ENCODE measurements at places on chromosomes 5 and 9.

DNA sequence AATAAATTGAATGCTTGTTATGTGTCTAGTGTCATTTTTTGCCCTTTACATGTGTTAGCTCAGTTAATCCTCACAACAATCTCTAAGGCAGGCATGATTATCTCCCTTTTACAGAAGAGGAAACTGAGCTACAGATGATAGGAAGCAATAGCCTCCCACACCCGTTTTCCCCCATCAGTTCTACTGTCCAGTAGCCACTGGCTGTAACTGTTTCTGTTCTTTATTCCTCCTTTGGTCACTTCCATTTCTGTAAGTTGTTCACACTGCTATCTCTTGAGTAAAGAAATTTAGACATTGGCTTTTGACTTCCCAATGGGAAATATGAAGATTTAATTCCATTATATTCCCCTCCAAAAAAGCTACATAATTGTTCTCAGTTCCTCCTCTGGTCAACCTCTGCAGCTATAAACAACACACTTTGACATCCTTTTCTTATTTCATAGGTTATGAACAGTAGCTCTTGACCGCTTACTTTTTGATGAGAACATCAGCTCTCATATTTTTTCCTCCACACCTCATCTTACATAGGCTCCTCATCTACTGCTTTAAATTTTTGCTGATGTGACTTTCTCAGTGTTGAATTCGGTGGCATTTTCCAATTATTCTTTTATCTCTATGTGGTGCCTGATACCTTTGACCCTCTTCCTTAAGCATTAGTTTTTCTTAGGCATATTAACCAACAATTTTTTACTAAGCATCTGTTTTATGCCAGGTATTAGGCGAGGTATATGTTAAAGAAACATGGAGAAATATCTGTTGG lies 21.4 kb downstream of the SPZ1 start:
- no peak for DNase-seq

- no peak for DNase-seq
Measured at GRCh38 chr5:59792983-59793585, 100.4 kb downstream of the PDE4D start.

DNA sequence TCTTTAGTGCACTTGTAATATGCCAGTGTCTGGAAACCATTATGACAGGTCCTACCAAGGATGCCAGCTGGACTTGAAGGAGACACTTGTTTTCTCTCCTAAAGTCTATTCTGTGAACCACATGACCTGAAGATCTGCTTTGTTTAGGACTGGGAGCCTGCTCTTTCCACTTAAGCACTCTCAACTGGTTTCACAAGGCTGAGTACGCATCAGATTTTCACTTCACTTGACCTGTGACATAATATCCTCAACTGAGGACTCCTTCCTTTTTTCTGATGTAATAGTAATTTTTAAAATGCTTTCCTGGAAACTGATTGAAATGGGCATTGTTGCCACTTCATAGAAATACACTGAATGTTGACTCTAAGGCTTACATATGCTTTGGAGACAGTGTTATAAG lies 52.2 kb downstream of the PDE8B start:
- DNase-seq, result no peak

GRCh38 chr9:131623655-131624330 lies 78.5 kb downstream of the PRRT1B start:
- DNase-seq, result no peak

DNA sequence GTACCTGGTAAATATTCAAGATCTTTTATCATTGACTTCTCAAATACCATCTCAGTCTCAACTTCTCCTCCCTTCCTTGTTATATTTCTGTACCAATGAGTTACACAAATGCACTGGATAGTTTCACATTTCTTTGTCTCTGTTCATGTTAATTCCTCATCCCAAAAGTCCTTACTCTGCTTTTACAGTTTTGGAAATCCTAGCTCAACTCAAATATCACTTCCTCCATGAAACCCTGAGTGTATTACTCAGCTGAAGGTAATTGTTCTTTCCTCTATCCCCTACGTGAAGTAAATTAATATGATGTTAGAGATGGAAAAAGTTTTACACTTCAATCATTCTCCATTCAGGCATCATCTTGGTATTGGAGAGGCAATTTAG lies 241.5 kb downstream of the TLE4 start:
- DNase-seq, result no peak
